NCI-H2081 treated with DMSO at 0.1 percent for 48 hours (cell line): ENCODE measurements at places on chromosomes 1 and 21.
A peak's percentile ranks its signal among the peaks of the same experiment; 100 is the strongest.

GRCh38 chr1:244952940-244953339 lies 88.6 kb upstream of the HNRNPU start:
- DNase-seq: no peak

DNA sequence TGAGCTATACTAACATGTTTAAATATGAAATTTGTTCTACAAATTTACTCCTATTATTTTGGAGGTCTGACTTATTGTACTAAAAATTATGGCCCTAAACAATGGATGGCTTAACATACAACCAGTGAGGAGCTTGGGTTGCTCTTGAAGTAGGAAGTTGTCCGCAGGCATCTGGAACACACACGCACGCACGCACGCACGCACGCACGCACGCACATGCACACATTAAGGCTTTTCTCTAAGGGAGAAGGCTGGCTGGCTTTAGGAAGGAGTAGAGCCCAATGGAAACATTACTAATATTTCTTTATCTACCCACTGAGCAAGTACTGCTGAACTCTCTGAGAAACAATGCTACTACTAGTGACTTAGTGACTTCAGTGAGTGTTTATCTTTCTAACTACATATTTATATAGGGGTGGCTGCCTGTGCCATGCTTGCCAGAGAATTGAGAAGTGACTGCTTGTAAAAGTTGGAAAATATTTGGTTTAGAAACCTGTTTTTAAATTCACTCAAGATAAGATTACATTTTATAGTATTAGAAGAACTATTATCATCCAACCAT lies 16.2 kb upstream of the ARHGAP29 start:
- no peak for DNase-seq

DNA sequence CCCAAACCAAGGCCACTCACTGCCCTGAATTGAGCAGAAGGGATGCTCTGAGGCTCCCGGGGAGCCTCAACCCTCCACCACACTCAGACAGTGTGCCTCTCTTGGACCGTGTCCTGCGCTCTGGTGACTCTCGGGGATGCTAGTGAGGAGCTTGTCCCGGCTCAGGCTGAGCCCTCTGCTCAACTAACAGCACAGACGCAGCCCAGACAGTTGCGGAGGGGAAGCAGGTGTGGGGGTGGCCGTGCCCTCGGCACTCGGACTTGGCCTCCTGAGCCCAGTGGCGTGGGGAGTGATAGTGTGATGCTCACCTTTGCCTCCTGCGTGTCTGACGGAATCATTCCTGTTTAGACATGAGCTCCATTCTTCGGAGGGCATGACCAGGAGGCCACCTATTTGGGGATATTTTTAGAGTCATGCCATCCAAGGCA lies 15.4 kb upstream of the SLC19A1 start:
- no peak for DNase-seq

DNA sequence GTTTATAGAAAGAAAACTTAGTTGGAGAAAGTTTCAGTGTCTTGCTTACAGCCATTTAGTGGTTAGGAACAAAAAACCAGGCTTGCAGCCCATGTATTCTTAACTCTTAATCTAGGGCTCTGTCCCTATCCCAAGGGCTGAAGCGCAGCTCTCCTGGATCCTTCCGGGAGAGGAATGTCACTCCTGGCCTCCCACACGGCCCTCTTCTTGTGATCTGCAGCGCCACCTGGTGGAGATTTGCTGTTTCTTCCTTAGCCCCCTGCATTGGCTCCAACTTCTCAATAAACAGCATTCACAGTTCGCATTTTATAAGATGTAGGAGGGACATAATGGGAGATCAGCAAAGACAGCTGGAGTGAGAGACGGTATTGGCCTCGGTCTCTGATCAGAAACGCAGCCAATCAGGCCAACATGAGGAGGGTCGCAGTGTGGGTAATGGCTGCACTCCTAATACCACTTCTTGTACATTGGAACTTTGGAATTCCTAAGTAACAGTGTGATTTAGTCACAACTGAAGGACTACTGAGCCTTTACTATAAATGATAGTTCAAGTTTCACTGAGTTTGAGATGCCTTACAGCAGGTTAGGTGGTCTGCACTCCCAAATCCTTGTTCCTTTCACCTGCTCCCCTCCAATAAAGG lies 283.4 kb downstream of the ASTN1 start:
- DNase-seq: no peak

DNA sequence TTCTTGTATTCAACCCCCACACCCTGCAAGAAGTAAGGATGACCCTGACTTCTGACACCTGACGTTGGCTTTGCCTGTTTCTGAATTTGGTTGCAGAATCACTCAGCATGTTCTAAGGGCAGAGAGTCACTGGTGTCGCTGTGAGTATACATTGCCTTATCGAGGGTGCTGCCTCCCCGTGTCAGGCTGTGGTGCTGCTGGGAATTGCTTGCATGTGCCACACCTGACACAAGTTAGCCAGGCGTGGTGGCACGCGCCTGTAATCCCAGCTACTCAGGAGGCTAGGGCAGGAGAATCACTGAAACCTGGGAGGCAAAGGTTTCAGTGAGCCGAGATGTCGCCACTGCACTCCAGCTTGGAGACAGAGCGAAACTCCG lies 45.9 kb downstream of the WDR4 start:
- DNase-seq: peak; percentile 15

GRCh38 chr1:177471244-177471643 lies 300.5 kb downstream of the BRINP2 start:
- no peak for DNase-seq

GRCh38 chr1:29756901-29757725 lies 520.8 kb downstream of the PTPRU start:
- DNase-seq: no peak
